ENCODE measurements at places on chromosomes 5 and 9.

GRCh38 chr5:59446356-59446755, 447.2 kb downstream of the PDE4D start:
- DNase-seq = no peak

GRCh38 chr9:130499804-130500263, 55.1 kb downstream of the ASS1 start:
- no peak for DNase-seq

DNA sequence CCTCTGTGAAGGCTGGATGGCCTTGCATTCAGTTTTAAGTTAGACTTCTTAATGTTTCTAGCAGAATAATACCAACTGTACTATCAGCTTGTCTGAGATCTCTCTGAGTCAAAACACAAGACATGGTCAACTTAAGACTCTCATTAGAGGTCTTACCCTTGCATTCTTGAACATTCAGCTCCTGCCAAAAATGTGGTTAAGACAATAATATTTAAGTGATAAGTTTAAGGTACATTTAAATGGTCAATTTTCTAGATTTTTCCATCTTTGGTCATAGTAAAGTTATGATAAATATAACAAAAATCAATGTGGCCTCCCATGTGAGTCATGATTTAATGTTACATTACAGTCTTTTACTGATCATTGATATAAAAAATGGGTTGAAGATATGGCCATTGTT, 75.0 kb downstream of the NR2F1 start:
- DNase-seq = no peak

- DNase-seq = no peak
These were observed 243.6 kb upstream of the PANK3 start for GRCh38 chr5:168822745-168823281.

GRCh38 chr5:23588841-23589326, 81.5 kb downstream of the PRDM9 start:
- no peak for DNase-seq

DNA sequence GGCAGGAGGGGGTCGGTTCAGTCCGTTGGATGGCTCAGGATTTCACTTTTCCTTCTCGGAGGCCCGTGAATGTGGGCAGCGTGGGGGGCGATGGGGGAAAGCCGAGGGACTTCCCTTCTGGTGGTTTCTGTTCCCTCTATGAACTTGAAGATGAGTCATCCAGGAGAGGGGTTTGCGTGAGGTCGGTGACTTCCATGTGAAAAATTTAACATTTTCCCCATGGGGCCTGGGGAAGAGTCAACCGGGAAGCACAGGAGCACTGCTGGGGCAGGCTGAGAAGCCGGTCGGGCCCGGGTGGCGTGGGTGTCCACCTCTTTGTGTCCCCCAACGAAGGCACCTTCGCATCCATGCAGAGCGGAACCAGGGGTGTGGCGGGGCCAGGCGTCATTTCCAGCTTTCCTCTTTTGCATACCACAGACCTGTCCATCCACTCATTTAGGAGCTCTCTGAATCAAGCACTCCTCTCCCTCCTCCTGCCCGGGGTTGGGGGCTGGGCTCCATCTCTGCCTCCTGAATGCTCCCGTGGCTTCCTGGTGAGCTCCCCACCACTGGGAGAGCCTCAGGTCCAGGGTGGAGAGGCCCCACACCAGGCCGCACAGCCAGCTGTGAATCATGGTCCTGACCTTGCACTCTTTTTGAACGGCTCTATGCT, 68.4 kb downstream of the ANKRD33B start:
- DNase-seq = no peak

DNA sequence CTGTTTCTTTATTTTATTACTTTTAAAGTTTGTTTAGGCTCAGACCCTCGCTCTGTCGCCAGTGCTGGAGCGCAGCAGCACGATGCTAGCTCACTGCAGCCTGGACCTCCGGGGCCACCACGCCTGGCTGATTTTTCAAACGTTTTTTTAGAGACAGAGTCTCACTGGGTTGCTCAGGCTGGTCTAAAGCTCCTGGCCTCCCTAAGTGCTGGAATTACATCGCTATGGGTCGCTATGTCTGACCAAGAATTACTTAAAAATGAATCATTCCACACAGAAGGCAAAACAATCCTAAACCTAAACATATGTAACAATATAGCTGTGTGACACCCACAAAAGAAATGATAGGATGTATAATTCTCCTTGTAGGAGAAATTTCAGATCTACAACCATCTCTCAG, 86.9 kb upstream of the SIMC1 start:
- DNase-seq = no peak

GRCh38 chr5:59767681-59768151, 125.8 kb downstream of the PDE4D start:
- DNase-seq = no peak

GRCh38 chr9:132547976-132548730, 34.3 kb upstream of the BARHL1 start:
- DNase-seq = peak; percentile 53

GRCh38 chr9:124828489-124829333, 24.5 kb upstream of the WDR38 start:
- no peak for DNase-seq

- no peak for DNase-seq
These were observed 1036.4 kb downstream of the EFNA5 start for GRCh38 chr5:106634375-106634774.

GRCh38 chr9:90822866-90823265, 21.2 kb downstream of the SYK start:
- no peak for DNase-seq
